ENCODE measurements at places on chromosomes 13 and 19.

DNA sequence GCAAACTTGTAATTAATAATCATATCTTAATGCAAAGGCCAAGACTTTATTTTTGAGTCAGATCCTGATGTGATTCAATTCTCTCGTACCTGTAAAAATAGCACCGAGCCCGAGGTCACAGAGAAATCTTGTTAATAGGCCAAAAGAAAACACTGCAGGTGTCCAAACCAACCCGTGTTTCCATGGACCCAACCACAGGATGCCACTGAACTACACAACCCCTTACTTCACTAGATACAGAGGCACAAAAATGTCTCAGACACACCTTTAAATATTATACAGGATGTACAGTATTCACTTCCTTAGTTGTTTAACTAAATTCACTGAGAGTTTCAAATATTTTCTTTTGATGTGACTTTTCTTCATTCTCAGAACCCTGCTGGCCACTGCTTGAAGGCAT lies 530.9 kb downstream of the MYO16 start:
- DNase-seq: no peak

DNA sequence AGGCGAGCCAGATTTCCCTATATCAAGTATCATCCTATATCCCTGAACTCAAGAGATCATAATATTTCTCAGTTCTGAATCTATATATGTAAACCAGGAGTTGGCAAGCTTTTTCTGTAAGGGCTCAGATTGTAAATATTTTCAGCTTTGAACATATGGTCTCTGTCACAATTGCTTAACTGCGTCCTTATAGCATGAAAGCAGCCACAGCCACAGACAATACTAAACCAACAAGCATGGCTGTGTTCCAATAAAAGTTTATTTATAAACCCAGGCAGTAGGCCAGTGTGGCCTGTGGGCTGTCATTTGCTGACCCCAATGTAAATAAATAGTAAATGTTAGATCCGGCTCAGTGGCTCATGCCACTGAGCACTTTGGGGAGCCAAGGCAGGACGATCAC lies 12.2 kb upstream of the MYH14 start:
- DNase-seq: no peak

GRCh38 chr19:13022859-13023636 lies 27.8 kb downstream of the NFIX start:
- no peak for DNase-seq

GRCh38 chr19:58037927-58038687 lies 4.3 kb downstream of the ZSCAN1 start:
- DNase-seq: no peak

GRCh38 chr19:17948514-17948900 lies 15.7 kb downstream of the CCDC124 start:
- no peak for DNase-seq

DNA sequence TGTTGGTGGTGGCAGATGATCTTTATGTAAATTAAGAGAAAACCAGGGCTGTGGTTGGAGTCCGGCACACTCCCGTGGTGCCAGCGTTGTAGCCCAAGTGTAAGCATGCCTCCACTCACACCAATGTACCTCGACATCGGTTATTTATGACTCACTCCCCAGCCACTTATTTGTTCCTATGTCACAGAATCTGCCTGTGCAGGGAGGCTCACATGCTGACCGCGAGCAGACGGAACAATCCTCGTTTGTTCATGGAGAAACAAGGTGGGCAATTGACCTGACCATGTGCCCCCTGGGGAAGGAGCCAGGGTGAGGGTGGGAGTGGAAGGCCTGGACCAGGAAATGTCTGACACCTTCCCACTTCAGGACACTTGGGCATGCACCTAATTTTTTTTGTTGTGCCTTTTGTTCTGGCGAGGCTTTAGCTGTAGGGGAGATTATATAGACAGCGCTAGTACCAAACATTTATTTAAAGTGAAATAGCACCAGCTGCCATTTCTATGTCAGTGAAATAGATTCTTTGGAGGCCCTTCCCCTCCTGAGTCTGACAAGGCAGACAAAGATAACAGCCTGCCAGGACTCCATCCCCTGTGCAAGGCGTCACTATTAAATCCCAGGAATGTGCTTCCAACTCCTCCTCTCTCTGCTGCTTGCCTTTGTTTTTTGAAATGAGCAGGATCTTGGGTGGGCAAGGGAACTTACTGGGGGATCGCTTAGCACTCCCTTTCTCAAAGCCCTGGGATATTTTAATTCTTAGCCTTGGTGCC lies 394.2 kb downstream of the FGF9 start:
- DNase-seq: no peak

GRCh38 chr19:30955112-30956104 lies 393.8 kb downstream of the TSHZ3 start:
- DNase-seq: no peak

GRCh38 chr19:6076675-6077463 lies 33.4 kb downstream of the RFX2 start:
- no peak for DNase-seq

DNA sequence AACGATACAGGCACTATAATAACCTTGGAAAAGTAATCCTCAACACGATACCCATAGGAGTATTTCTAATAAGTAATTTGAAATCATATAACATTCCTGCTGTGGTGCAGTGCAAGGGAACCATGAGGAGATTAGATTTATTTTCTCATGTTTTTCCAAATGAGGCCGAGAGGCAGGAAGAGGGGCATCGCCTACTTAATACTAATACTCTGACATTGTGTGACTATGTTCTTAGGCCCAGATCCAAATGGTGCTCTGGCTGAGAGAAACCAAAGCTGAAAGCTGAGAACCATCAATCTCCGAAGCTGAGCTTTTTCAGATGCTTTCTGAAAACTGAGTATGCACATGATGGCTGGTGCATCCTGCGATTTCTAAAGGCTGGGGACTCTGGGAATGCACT lies 248.0 kb upstream of the MAB21L1 start:
- DNase-seq: no peak

GRCh38 chr19:58544591-58545285 lies 874 bp downstream of the TRIM28 start:
- DNase-seq: no peak

DNA sequence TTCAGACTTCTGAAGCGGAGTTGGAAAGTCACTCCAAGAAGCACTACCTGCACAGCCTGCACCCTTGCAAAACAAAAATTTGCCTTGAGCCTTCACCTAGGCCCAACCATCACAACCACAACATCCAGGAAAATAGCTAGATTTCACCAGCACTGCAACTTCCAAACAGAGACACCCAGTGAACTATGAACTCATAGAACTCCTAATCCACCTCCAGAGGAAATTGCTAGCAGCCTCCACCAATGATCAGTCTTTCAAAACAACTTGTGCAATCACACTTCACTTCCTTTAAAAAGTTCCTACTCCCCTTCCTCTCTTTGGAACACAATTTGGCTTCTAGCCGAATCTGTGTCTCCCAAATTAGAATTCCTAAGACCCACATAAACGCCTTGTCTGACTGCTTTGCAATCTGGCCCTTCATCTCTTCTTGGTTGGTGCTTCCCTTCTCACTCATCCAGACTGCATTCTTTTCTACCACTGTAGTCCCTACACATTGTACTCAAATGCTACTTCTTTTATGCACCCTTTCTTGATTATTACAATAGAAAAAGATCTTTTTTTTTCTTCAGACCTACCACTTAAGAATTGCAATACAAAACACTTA lies 489.2 kb upstream of the ARGLU1 start:
- DNase-seq: no peak

- DNase-seq: no peak
These were observed 3.0 kb upstream of the LGALS14 start for GRCh38 chr19:39701291-39701690.

DNA sequence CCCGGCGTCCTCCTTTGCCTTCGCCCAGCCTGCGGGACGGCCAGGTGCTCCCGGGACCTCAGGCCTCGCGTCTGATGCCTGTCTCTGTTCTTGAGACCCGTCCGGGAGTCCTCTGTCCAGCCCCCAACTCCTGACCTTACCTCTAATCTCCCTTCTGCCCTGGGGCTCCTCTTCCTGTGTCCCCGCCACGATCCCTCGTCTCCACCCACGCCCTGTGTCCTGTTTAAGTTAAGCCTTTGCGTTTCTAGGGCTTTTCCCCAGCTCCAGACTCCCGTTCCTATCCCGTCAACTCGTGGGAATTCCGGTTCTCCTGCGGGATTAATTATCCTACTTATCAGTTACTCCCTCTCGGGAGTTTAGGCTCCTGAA lies 686 bp downstream of the LENG8 start:
- no peak for DNase-seq

GRCh38 chr19:45008552-45008951 lies 7.3 kb downstream of the RELB start:
- DNase-seq: no peak

DNA sequence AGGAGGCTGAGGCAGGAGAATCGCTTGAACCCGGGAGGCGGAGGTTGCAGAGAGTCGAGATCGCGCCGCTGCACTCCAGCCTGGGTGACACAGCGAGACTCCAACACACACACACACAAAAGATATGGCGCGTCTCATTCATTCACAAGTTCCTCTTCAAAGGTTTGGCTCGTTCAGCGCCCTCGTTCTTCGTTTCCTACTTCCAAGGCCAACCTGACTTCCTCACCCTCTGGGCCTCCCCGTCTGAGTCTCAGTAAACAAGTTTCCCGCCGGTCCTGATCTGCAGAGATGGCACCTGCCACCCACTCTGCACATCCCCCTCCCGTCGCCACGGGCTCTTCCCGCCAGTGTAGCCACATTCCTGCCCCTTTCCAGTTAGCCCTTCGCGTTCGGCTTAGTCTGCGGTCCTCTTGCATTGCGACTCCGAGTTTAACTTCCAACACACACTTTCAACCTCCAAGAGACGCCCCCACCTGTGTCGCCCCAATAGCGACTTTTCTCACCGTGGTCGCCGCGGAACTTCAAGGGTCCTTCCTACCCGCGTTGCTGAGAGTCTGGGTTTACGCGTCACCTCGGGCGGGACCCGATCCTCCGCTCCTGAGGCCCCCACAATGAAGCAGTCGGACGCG lies 1.3 kb upstream of the BSG start:
- peak; percentile 71 for DNase-seq

- no peak for DNase-seq
These were observed 10.4 kb upstream of the NANOS2 start for GRCh38 chr19:45924891-45925447.

- DNase-seq: peak; percentile 65
These were observed 97.0 kb upstream of the MBNL2 start for GRCh38 chr13:97124915-97125809.

- no peak for DNase-seq
These were observed 228.9 kb upstream of the IRS2 start for GRCh38 chr13:110015253-110015652.

DNA sequence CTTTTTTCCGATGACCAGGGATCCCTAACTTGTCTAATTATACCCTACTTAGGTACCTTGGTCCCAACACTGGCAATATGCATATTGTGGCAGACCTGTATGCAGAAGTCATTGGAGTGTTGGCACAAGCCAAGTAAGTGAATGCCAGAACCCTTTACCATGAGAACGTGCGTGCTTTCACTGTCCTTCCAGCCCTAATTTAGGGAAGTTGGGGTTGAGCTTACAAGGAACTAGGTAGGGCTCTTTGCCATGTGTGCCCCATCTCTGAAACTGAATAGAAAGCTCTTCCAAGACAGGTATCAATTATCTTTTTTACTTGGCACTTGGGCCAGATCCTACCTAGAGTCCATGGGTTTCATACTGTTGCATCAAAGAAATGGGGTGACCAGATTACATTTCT lies 93.2 kb downstream of the FRY start:
- DNase-seq: no peak

- DNase-seq: no peak
These were observed 81.8 kb downstream of the SPRY2 start for GRCh38 chr13:80259159-80259558.

- no peak for DNase-seq
These were observed 85.7 kb downstream of the C13orf42 start for GRCh38 chr13:51025245-51025905.

DNA sequence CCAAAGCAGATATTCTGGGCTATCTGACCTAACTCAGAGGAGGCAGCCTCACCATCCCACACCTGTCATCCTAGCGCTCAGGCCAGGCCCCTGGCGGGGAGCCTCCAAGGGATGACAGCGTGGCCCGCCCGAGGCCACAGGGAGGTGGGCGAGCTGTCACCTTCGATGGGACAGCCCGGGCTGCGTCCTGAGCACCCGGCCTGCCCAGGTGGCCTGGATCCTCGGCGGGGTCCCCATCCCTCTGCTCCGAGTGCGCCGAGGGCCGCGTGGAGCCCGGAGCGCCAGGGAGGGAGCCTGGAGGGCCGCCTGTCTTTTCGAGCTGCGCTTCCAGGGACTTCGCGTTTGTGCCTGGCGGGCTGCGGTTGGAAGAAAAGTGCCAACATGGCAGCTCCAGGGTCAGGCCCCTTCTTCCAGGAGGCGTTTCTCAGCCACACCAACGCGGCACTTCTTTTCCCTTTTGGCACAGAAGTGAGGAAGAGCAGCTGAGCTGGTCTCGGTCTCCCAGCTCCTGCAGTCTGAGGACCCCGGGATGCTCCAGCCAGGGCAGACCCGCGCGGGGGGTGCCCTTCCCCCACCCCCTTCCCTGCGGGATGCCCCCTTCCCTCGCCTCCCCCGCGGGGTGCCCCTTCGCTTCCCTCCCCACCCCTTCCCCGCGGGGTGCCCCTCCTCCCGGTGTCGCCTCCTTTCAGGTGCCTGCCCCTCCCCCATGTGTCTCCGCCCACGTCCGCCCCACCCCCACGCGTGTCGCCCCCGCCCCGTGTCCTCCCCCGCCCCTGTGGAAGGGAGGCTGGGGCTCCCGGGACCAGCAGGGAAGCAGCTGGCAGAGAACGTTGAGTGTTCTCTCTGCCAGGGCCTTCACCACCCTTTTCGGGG lies 42.3 kb downstream of the GJA3 start:
- peak; percentile 56 for DNase-seq

DNA sequence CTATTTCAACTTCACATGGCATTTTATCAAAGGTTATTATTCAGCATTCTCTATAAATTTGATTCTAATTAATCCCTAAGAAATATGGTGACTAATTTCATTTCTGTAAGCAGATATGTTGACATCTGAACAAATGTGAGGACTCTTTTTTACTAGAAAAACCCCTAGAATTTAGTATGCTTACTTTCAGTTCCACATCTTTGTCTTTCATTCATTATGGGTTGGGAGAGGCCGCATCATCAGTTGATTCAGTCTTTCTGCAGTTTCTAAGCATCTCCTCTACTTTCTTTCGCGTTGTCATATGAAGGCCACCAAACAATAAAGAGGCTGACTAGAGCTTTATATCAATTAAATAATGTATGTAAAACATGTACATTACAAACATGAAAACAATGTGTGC lies 55.4 kb upstream of the MTIF3 start:
- no peak for DNase-seq

DNA sequence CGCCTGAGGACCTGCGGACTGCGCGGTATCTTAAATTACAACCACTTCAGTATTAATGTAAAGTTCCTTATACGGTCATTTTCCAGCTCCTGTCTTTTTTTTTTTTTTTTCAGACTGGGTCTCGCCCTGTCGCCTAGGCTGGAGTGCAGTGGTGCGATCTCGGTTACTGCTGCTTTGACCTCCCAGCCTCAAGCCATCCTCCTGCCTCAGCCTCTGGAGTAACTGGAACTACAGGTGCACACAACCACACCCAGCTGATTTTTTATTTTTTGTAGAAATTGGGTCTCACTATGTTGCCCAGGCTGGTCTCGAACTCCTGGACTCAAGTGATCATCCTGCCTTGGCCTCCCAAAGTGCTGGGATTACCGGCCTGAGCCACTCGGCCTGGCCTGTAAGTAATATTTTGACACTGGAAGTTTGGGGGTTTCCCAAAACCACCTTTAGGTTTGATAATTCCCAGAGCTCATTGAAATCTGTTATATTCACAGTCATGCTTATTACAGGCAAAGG lies 406 bp upstream of the EID2B start:
- no peak for DNase-seq

Data from activated T-cell treated with anti-CD3 and anti-CD28 coated beads, Interleukin-2, amount 50 U/mL, for 48 hours (primary cell).